ENCODE measurements at places on chromosomes 2 and 18.

DNA sequence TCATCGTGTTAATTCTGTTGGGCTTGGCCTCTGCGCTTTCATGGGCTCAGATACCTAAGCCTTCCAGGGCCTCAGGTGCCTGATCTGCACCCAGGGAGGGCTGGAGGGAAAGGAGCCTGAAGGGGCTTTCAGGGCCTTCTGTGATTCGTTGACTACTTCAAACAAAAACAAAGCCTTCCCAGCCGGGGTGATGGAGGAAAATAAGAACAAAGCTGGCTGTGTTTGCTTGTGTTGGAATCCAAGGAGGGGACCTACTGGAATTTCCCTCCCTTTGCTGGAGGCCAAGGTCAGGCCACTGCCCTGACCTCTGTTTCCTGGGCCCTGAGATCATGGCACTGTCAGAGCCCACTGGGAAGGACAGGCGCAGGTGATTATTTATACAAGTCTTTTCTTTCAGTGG, 135.3 kb downstream of the KLHL29 start:
- DNase-seq: no peak

DNA sequence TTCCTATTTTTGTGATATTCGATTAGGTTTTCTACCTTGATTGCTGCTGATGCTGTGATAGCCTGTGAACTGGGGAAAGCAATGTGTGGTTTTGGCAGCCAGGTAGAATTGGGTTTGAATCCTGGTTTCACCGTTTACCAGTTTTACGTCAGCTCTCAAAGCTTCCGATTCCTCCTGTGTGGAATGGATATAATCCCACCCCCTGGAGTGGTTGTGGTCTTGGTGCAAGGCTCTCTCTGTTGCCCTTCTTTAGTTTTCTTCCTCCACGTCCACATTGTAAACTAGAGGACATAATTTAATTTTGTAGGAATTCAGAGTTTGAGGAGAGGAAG, 45.0 kb downstream of the PHLPP1 start:
- DNase-seq: no peak

DNA sequence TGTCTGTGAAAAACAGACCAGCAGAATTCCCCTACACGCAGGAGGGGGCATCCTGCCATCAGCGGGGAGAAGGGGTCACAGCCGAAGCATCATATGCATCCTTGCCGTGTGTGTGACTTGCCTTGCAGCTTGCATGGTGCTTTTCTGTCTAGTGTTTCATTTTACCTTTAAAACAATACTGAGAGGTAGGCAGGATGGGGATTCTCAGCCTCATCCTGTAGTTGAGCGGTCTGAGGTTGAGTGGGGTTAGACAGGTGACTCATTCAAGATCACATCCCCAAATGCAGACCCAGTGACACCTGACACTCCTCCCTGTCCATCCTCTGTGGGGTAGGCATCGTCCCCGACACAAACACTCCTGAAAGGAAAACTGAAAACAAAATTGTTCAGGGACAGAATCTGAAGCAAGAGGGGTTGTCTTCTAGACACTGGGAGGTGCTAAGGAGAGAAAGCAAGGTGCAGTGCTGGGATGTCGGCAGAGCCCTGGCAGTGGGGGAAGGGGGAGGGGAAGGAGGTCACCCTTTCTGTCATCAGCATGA, 7.9 kb downstream of the ARL4C start:
- DNase-seq: no peak

- no peak for DNase-seq
Measured at GRCh38 chr2:164644036-164644700, 22.9 kb upstream of the GRB14 start.

GRCh38 chr2:190766174-190766572, 114.4 kb upstream of the GLS start:
- DNase-seq: no peak
